ENCODE measurements at places on chromosomes 13 and 19.

GRCh38 chr19:11105014-11105636 is 15.9 kb downstream of the LDLR start:
- no peak for DNase-seq

DNA sequence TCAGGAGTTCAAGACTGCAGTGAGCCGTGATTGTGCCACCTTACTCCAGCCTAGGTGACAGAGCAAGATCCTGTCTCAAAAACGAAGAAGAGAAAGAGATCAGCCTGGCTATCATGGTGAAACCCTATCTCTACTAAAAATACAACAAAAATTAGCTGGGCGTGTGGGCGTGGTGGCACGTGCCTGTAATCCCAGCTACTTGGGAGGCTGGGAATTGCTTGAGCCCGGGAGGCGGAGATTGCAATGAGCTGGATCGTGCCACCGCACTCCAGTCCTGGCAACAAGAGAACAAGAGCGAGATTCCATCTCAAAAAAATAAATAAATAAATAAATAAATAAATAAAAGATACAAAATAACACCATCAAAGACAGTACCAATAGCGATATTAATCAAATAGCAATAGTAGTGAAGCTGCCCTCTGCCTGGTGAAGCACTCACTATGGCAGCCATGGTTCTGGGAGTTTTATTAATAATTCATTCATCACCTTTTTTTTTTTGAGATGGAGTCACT is 53.9 kb downstream of the NFIC start:
- no peak for DNase-seq

DNA sequence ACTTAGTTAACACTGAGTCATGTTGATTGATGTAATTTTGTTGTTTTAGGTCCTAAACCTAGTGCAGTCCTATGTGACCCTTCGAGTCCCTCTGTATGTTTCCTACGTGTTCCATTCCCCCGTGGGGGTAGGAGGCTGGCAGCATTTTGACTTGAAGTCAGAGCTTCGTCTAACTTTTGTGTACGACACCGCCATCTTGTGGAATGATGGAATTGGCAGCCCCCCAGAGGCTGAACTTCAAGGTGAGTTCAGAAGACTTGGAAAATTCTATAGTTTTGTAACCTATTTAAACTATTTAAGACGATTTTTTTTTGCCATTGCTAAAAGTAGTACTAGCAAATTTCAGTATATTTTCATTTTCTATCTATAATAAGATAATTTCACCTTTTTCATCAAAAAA is 117.9 kb downstream of the STOML3 start:
- DNase-seq, result peak; percentile 81

- DNase-seq, result no peak
These were observed 148.1 kb downstream of the VWA8 start for GRCh38 chr13:41812851-41813250.

DNA sequence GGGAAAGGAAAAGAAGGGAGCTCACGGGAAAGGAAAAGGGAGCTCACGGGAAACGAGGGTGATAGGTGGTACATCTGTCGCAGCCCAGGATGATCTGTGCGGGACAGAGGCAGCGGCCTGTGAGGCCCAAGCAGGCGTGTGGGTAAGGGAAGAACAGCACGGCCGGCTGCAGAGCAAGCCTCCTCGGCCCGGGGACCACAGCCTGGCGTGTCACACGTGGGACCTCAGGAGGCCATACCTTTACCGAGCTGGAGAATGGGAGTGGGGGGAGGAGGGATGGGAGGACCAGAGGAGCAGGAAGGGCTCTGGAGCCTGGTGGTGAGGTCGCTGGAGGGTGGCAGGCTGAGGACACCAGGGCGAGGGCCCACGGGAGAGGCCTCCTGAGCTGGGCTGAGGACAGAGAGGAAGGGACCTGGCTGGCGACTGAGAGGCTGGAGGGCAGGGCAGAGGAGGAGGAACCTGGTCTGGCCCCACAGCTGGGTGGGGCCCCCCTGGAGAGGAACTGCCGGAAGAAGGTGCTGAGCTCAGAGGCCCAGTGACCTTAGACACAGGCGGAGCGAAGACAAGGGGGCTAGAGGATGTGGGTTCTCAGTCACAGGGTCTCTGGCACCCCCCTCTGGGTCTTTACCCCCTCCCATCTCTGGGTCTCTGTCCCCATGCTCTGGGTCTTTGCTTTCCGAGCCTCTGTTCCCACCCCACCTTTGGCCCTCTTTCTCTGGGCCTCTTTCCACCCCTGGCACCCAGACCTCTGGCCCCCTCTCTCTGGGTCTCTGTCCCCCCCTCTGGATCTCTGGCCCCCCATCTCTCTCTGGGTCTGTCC is 2.9 kb upstream of the FTL start:
- DNase-seq, result peak; percentile 72

DNA sequence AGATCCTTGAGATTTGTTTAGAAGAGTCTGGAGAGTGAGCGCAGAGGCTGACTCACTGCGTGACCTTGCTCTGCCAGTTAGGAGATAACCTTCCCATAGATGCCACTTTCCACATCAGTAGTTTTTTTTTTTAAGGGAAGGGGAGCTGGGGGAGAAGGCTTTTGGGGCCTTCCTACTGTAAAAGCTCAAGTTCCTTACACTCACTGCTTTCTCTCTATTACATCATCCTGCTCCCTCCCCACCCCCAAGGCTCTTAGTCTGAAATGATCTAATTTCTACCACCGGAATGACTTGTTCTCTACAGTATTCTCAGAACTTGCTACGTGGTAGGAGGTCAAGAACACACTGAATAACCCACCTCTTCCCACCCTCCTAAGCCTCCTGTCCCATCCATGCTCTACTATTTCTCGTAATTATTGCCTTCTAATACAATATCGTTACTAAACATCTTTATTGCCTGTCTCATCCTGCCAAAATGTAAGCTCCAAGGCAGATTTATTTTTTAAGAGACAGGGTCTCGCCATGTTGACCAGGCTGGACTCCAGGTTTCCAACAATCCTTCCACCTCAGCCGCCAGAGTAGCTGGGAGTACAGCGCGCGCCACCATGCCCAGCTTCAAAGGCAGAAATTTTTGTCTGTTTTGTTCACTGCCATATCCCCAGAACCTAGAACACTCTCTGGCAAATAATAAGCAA is 1.2 kb downstream of the LONP1 start:
- peak; percentile 84 for DNase-seq

- no peak for DNase-seq
These were observed 61.8 kb downstream of the RAB20 start for GRCh38 chr13:110499621-110500281.

- no peak for DNase-seq
These were observed 77.2 kb downstream of the ZC3H13 start for GRCh38 chr13:45975337-45975736.
